ENCODE measurements at places on chromosomes 4 and X.
A peak's percentile ranks its signal among the peaks of the same experiment; 100 is the strongest.

GRCh38 chr4:89216866-89217265 lies 90.7 kb downstream of the GPRIN3 start:
- no peak for DNase-seq

DNA sequence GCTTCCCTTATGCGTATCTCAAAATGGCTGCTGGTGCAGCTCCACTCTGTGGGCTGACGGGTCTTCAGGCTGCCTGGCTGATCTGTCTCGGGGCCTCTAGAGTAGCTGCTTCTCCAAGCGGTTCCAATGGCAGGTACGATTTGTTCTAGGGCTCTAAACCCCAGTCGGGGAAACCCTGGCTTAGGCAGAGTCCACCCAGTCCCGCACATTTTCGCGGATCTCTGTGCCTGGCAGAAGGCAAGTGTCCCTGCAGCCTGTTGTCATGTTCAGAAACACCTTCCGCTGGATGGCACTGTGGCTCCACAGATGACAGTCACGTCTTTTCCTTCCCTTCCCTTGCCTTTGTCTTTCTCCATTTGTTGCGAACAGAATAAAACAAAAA lies 54.4 kb downstream of the NBDY start:
- DNase-seq: peak; percentile 86

- no peak for DNase-seq
These were observed 6.4 kb downstream of the ADH5 start for GRCh38 chr4:99082192-99082591.

DNA sequence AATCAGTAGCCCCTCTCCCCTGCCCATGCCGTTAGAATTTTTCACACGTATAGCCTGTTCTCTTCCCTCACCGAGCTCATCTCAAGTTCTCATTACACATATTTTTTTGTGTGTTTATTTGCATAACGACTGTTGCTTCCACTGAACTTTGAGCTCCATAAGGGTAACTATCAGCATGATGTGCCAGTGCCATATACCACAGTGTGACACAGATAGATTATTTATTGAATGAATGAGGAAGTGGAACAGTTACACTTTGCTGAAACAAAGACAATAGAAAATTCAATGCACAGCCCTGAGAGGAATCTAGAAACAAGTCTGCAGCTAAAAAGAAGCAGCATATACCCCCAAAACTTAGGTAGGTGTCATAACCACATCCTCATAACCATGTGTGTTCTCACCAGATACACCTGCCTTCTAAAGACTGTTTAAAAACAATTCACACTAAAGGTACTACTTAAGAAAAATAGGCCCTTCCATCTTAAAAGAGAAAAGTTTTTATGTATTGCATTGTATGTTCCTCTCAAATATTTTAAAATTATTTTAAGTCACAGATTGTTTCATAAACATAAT lies 389.9 kb downstream of the PACRGL start:
- no peak for DNase-seq

DNA sequence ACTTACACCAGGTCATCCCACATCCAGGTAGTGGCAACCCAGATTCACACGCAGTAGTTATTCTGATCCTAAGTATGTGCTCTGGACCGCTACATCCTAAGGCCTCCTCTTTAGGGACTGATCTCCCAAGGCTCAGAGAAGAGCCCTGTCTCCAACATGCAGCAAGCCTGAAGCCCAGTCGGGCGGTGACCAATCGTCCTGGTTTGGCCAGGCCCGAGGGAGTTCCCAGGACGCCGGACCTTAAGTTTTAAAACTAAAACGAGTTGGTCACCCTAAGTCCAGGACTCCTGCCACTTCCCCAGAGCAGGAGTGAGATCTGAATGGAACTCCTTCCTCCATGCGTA lies 385 bp downstream of the LYAR start:
- DNase-seq: no peak

- DNase-seq: no peak
These were observed 1911.7 kb downstream of the PCDH7 start for GRCh38 chr4:32631831-32632230.

GRCh38 chr4:42515156-42515884 lies 118.0 kb downstream of the SHISA3 start:
- DNase-seq: no peak

DNA sequence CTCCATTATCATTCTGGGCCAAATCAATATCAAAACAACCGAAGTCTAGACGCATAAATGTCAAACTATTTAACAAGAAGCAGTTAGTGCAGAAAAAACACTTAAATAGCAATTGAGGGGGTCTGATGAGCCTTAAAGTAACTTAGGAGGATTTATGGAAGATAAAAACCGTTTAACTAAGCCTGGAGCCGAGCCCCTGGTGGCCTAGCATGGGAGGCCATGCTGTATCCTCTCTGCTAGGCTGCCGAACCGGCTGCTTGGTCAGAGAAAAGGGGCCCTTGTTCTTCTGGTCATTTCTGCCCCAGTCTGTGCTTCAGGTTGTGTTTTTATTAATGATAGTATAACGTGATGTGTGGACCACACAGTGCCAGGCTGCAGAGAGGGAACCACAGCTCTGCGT lies 72.4 kb downstream of the CPZ start:
- DNase-seq: no peak

GRCh38 chr4:73575660-73576059 lies 44.6 kb downstream of the RASSF6 start:
- DNase-seq: no peak

DNA sequence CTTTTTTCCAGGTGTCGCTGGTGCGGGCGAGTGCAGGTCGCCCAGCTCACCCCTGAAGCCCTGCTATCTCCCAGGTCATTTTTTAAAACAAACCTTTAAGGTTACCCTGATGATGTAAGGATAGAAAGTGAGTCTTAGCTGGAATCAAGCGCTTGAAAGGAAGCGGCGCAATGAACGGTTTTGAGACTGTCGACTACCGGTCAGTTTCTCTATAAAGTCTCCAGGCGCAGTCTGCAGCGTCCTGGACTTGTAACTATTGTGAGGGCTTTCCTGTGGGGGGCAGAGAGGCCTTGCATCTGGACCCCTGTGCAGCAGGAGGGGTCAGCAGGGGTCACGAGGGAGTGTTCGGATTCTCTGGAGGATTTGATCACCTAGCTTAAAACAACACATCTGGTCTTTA lies 1.6 kb downstream of the KIT start:
- DNase-seq: no peak

GRCh38 chr4:26076000-26076587 lies 162.1 kb downstream of the SMIM20 start:
- no peak for DNase-seq

- DNase-seq: no peak
These were observed 14.5 kb downstream of the GAB1 start for GRCh38 chr4:143351149-143351691.

GRCh38 chr4:78337244-78338020 lies 214.1 kb upstream of the ANXA3 start:
- no peak for DNase-seq

DNA sequence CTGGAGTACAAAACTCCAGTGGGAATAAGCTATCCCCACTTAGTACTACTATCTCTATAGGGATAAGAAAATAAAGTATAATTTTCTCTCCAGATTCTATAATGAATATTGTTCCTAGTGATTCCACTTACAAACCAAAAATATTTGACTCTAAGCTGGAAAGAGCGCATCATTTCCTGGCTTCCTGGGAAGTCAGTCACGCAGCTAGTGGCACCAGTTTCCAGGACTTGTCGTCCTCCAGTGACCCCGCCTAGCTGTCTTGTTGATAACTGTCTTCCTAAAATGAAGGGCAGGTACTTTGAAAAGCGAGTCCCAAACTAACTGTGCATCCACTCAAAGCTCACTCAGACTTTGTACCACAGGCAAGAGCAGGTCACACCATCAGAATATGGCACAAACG lies 39.3 kb downstream of the LNX1 start:
- no peak for DNase-seq

- no peak for DNase-seq
These were observed 57.0 kb downstream of the XAGE2 start for GRCh38 chrX:52425775-52426174.

GRCh38 chrX:69158166-69158980 lies 6.9 kb downstream of the PJA1 start:
- no peak for DNase-seq

- no peak for DNase-seq
These were observed 33.8 kb downstream of the ENOX2 start for GRCh38 chrX:130869239-130869638.

DNA sequence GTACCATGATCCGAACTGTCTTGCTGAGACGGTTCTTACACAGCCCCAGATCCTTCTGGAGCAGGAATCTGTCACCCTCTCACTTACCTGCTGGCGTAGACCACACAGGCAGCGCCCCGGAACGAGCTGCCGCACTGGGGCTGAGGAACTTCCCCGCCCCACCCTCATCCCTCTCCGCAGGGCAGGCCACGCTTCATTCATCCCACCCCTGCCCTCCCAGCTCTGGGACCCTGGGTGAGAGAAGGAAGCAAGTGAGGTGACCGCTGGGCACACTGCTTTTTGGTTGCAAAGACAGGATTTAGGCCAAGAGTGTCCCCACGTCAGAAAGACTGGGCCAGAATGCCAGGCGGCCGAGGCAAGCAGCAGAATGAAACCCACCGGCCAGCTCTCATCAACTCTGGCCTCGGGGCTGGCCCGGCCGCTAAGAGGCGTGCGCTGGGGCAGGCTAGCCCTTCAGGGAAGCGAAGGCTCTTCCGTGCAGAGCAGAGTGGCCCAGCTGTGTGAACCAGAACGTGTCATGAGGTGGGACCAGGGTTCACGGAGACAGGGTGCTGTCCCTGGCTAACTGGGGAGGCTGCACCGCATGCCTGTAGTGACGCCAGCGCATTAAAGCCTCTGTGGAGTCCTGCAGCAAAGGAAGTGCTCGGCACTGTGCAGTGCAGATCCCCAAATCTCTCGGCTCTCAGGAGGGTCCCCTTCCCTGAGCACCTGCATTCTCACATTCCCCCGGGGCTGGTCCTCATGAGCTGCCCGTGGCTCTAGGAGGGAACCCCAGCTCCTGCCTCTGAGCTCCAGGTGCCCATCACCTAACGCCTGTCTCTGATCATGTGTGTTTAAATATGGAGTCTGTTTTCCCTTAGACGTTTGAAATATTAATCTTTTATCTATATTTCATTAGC lies 6.4 kb downstream of the LRPAP1 start:
- no peak for DNase-seq

- no peak for DNase-seq
These were observed 119.3 kb downstream of the ZNF330 start for GRCh38 chr4:141339966-141340365.

GRCh38 chrX:129227366-129227765 lies 295.9 kb downstream of the SMARCA1 start:
- DNase-seq: no peak

- DNase-seq: no peak
These were observed 62.4 kb upstream of the GABRQ start for GRCh38 chrX:152575331-152575730.

DNA sequence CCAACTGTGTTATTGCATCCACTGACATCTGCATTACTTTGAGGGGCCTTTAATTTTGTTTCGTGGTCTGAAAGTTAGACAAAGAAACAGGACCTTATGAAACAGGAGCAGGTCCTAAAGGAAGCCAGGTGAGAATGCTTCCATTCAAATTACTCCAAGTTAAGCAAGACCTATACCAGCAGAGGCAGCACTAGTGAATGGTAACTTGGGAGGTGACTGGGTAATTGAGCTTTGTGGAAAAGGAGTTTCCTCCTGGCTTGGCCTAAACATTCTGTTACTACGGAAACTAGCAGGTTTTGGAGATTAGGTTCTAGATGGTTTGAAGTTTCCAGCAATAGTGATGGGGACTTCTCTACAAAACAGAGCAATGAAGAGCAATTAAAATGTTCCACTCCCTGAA lies 173.5 kb downstream of the NKX6-1 start:
- no peak for DNase-seq

DNA sequence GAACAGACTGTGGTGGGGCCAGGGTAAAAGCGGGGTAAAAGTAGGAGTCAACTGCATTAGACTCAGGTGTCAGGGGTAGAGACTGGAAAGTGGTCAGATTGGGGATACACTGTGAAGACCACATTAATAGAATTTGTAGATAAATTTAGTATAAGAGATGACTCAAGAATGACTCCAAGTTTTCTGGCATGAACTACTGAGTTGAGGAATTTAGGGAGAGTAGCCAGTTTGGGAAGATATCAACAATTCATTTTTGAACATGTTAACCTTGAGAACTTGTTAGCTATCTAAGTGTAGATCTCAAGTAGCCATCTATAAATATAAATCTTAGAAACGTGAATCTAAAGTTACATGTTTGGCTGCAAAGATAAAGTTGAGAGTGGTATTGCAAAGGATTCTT lies 206.9 kb upstream of the HCCS start:
- no peak for DNase-seq

- peak; percentile 42 for DNase-seq
These were observed 39.3 kb downstream of the BMP3 start for GRCh38 chr4:81069706-81070331.

DNA sequence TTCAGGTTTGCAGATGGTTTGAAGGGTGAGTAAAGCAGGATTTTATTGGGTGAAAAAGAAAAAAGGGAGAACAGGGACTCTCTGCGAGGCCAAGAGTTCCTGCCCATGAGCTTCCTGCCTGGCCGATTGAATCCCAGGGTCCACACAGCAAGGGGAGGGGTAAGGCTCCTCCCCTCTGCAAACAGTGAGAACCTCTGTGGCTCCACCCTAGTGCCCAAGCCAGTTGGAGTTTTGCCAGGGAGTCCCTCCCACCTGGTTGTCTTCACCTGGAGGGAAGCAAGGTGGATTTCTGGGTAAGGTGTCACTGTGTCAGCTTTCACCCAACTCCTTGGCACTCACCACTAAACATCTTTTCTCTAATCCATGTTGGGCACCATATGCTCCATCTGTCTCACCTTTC lies 70.9 kb downstream of the PDHA2 start:
- DNase-seq: no peak

DNA sequence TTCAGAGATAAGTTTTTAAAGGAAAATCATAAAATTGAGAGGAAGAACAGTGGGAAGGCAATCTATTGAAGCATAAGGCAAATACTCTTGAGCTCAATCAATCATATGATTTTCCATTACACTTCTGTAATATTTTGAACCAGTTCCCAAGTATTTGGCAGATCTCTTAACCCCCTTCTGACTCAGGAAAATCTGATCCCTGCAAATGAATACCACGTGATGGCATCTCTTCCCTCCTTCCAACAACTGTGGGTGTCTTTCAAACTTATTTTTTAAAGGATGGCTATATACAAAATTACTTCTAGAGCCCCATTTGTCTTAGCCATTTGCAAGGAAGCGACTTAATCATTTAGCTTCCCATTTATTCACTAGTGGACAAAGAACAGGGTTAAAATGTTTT lies 41.9 kb downstream of the AMOT start:
- DNase-seq: no peak

GRCh38 chrX:109270580-109271484 lies 211.1 kb downstream of the GUCY2F start:
- peak; percentile 53 for DNase-seq

GRCh38 chr4:124427095-124427767 lies 285.3 kb downstream of the ANKRD50 start:
- no peak for DNase-seq

- DNase-seq: no peak
These were observed 16.5 kb upstream of the VAMP7 start for GRCh38 chrX:155864655-155865054.

DNA sequence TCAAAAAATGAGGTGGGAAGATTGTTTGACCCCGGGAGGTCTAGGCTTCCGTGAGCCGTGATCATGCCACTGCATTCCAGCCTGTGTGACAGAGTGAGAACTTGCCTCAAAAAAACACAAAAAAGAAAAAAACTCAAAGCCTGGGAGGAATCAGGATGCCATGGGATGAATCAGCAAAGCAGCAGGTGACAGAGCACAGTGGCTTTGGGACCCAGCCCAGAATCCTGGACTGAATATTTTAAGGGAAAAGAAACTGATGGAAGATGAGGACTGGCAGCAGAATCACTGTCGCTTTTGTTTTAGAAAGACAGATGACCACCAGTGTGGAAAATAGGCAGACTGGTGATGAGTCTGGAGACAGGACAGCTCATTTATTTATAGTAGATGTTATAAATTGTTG lies 16.6 kb downstream of the S100G start:
- DNase-seq: no peak
